ENCODE measurements at places on chromosomes 16 and 17.

GRCh38 chr17:16158714-16159113 lies 56.6 kb downstream of the NCOR1 start:
- no peak for DNase-seq

GRCh38 chr17:64155751-64156544 lies 26.0 kb upstream of the ERN1 start:
- no peak for DNase-seq

- peak; percentile 78 for DNase-seq
These were observed 13.3 kb upstream of the MRC2 start for GRCh38 chr17:62614142-62614541.

- no peak for DNase-seq
These were observed 242.4 kb upstream of the SALL1 start for GRCh38 chr16:51393381-51394005.

DNA sequence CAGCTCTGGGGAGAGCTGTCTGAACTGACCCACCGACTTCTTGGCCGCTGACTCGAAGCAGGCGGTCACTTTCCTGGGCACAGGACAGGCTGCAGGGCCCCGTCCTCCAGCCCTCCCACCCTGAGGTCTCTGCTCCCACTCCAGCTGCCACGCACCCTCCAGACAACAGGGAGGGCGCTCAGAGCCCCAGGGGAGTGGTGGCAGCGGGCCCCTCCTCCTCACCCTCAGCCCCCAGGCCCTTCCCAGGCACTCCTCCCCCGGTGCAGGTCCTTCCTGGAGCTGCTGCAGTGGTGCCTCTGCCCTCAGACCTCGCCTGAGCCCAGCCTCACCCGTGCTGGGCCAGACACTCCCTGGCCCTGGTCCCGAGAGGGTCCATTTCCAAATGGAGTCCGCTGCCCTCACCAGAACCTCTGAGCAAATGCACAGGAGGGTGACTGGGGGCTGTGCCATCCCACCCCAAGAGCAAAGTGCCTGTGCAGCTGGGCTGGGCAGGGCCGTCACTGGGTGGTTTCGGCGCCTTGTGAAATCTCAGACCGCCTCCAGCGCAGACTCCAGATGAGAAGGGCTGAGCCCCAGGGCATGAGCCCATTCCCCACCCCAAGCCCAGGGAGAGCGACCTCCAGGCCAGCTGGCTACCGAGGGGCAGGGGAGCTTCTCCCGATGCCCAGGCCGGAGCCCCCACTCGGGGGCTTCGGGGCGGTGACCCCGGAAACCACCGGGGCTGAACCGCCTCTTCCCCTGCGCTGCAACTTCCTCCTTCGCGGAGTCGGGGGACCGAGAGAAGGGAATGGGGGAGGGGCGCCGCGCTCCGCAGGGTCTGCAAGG lies 717 bp downstream of the CYBA start:
- no peak for DNase-seq

DNA sequence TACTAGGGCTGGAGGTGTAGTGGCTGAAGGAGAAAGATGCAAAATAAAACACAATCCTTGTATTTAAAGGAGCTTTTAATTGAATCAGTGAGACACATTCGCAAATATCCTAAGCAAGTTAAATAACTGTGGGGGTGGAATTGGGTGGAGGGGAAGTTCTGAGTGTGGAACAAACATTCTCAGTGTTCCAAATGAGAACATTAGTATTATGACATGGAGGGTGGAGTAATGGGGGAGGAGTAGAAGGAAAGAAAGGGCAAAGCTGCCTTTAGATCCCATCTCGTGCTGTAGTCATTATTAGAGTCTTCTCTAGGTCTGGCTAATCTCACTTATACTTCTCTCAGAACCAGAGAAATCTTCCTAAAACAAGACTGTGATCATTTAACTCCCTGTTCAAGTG lies 169.7 kb downstream of the ANKFN1 start:
- DNase-seq, result no peak

- DNase-seq, result peak; percentile 78
These were observed 9.2 kb downstream of the SP2 start for GRCh38 chr17:47905221-47905733.

- no peak for DNase-seq
These were observed 13.8 kb downstream of the HYDIN start for GRCh38 chr16:71216714-71217113.

GRCh38 chr16:53773150-53773846 lies 69.3 kb downstream of the FTO start:
- no peak for DNase-seq

DNA sequence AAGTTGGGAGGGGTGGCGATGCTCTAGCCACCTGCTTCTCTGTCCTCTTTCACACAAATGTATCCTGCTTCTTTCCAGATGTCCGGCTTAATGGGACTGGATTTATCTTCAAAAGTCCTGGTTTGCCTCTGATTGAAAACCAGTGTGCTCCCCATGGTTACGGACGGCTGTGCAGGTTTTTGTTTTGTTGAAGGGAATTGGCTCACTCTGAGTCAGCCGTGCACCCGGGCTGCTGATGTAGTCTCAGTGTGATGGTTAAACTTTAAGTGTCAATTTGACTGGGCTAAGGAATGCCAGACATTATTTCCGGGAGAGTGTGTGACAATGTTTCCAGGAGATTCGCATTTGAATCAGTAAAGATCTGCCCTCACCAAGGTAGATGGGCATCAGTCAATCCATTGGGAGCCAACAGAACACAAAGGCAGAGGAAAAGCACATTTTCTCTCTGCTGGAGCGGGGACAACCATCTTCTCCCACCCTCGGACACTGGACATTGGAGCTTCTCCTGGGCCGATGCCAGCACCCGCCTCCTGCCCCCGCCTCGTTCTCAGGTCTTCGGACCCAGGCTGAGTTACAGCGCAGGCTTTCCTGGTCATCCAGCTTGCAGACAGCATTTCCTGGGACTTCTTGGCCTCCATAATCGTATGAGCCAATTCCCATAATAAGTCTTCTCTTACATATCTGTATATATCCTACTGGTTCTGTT lies 126.9 kb upstream of the TNRC6C start:
- no peak for DNase-seq

- DNase-seq, result no peak
These were observed 77.9 kb upstream of the TANC2 start for GRCh38 chr17:62888148-62888547.

DNA sequence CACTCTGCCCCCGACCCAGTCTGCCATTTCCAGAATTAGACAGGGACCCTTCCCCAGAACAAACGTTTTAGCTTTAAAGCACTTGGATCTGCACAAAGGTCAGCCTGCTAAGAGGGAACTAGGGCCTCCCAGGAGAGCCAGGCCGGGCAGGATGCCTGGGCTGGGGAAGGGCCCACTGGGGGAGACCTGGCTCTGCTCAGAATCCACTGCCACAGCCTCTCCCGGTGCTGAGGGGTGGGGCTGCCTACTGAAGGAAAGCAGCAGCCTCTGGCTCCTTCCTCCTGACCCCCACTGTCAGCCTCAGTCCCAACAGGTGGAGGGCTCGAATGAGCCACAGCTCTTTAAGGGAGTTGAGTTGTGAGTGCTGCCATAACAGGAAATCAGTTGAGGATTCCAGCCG lies 1.7 kb downstream of the YBX2 start:
- DNase-seq, result no peak

- DNase-seq, result no peak
These were observed 14.7 kb downstream of the TNS4 start for GRCh38 chr17:40486522-40487370.

DNA sequence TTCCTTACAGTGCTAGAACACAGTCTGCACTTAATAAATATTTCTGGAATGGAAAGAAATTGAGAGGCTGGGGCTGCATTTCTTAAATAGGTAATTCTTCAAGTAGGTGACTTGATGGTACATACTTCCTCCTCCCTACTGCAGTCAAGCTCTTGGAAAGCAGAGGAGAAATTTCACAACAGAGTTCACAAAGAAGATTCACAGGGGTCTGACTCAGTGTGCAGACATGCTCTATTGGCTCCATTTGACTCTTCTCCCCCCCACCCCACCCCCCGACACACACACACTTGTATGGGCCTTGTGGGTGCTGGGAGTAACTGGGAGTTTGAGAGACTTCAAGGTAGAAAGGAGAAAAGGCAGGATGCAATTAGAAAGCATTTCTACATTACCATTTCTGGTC lies 6.2 kb upstream of the MYOCD start:
- no peak for DNase-seq

GRCh38 chr17:60079401-60080243 lies 901 bp upstream of the HEATR6 start:
- no peak for DNase-seq

DNA sequence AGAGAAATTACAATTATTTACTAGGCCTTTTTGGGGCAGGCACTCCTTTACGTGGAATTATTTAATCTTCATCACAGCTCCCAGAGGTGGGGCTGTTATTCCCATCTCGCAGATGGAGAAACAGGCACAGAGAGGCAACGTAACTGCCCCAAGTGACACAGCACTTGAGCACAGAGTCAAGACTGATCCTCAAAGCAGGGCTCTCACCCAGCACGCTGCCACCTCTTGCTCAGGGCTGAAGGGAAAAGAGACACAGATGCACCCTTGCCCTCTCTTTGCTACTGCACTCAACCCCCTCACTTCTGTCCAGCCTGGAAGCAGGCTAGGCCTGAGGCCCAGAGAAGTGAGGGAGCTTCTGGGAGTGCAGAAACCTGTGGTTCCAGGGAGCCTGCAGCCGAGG lies 4.4 kb downstream of the ADAM11 start:
- DNase-seq, result no peak

- no peak for DNase-seq
These were observed 1.7 kb downstream of the CMTM3 start for GRCh38 chr16:66605979-66606751.

GRCh38 chr17:33680472-33680871 lies 387.4 kb upstream of the ASIC2 start:
- DNase-seq, result no peak

- peak; percentile 37 for DNase-seq
These were observed 6.2 kb downstream of the SLC9A5 start for GRCh38 chr16:67254801-67255552.

GRCh38 chr17:33750943-33751701 lies 458.0 kb upstream of the ASIC2 start:
- DNase-seq, result no peak

Measured in left forelimb (tissue), 1 donor.